Activated T-helper 2 cell treated with anti-CD3 and anti-CD28 coated beads, Interferon-gamma antibody, Interleukin-2, Interleukin-4, amounts not matched to agents 10 μg/mL and 5 μg/mL and 100 μg/mL, durations not matched to agents 14 hours and 24 hours and 36 hours (primary cell): ENCODE measurements at places on chromosomes 5 and 9.

DNA sequence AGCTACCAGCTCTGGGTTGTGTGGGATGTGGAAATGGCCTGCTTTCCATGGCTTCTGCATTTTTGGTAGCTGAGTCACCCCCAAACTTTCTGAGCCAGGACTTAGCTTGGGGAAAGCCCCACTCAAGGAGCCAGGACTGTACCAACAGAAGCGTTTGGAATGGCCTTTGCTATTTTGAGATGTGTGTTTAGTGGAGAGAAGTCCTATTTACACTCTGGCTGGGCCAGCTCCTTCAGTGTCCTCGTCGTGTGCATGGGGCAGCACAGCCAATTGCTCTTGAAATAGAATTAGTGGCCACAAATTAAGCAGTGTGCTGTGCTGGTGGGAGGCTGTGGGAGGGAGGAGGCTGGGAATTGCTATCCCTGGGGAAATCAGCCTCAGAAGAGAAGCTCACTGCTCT is 51.6 kb downstream of the ENTREP1 start:
- no peaks in the 10 kb centered on the region for H3K4me1 ChIP-seq
- DNase-seq, result no peak
- no peak overlapping the region for H3K4me3 ChIP-seq

- H3K36me3 ChIP-seq, result no peaks in the 10 kb centered on the region
- DNase-seq, result no peak
- H3K4me3 ChIP-seq, result no peak overlapping the region
- no peaks in the 10 kb centered on the region for H3K27me3 ChIP-seq
- H3K27ac ChIP-seq, result no peak overlapping the region
These were observed 6.9 kb upstream of the BOD1 start for GRCh38 chr5:173623296-173623771.

DNA sequence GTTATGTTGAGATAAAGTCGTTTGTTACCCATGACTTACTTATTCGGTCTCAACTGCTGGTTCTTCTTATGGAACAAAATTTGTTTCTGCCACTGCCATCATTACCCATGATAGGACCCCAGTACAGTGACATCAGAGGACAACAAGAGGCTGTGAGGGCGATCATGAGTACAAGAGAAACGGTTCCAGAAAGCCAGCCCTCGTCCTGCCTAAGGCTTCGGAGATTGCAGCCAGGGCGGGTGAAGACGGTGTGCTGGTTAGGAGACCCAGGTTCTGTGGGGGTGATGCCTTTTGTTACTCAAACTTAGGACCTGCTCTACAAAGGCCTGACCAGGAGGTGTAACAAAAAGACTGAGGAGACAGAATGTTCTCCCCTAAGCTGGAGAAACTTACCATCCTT is 10.9 kb downstream of the FYB1 start:
- no peaks in the 10 kb centered on the region for H3K27me3 ChIP-seq
- H3K27ac ChIP-seq, result peak overlapping the region; percentile 90
- DNase-seq, result no peak
- no peaks in the 10 kb centered on the region for H3K36me3 ChIP-seq

GRCh38 chr5:60060389-60060788 is 166.9 kb upstream of the PDE4D start:
- no peak for DNase-seq
- H3K36me3 ChIP-seq, result no peaks in the 10 kb centered on the region
- no peaks in the 10 kb centered on the region for H3K27me3 ChIP-seq

- H3K4me3 ChIP-seq, result no peak overlapping the region
- peaks cover 7% of the 10 kb centered on the region for H3K4me1 ChIP-seq
- no peaks in the 10 kb centered on the region for H3K36me3 ChIP-seq
- no peak overlapping the region for H3K27ac ChIP-seq
- peaks cover 14% of the 10 kb centered on the region for H3K27me3 ChIP-seq
- DNase-seq, result peak; percentile 50
These were observed 185.7 kb upstream of the IL12B start for GRCh38 chr5:159515909-159516415.

DNA sequence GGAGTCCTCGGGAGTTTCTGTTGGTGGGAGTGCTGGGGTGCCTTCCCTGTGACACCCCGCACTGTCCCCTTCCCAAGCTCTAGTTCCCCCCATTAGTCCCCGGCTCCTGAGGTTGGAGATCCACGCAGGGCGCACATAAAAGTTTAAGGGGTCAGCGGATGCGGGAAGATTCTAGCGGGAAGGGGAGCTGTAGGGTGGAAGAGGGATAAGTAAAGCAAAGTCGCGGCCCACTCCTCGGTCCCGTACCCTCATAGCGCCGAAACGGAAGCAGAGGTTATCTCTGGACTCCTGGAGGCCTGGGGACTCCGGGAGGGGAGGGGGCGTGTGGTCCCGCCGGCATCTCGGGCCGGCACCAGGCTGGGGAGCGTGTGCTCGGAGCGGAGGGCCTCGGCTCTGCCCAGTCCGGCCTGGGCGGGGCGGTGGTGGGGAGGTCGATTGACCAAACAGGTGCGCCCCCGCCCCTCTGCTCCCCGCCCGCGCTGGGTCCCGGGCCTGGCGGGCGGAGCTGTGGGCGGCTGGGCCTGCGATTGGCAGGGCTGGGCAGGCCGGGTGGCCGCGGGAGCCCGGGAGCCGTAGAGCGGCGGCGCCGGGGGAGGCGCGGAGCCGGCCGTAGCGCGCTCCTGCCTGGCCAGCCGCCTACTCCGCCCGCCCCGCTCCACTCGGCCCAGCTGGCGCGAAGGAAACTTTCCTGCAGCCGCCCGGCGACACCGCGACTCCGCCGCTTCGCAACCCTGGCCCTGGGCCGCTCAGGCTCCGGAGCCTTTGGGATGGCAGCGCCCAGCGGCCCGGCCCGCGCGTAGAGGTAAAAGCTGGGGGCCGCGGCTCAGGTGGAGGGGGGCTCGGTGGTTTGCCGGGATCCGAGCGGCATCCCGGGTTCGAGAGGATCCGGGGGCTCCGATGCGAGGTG is 52.2 kb upstream of the DAB2IP start:
- H3K4me3 ChIP-seq, result no peak overlapping the region
- peaks cover 47% of the 10 kb centered on the region for H3K27me3 ChIP-seq

- H3K4me3 ChIP-seq, result no peak overlapping the region
- H3K36me3 ChIP-seq, result no peaks in the 10 kb centered on the region
These were observed 98.6 kb upstream of the FER start for GRCh38 chr5:108649106-108649505.

- H3K27me3 ChIP-seq, result peaks cover 35% of the 10 kb centered on the region
- no peak for DNase-seq
- H3K4me3 ChIP-seq, result no peak within 1 kb of the TSS
- H3K36me3 ChIP-seq, result no peaks in the 10 kb centered on the region
These were observed at the start of gene PRSS3 for GRCh38 chr9:33795281-33795680. TSS of gene PRSS3 (plus strand) at chr9:33795561. CDS start at chr9:33795574, 13 bp downstream.

DNA sequence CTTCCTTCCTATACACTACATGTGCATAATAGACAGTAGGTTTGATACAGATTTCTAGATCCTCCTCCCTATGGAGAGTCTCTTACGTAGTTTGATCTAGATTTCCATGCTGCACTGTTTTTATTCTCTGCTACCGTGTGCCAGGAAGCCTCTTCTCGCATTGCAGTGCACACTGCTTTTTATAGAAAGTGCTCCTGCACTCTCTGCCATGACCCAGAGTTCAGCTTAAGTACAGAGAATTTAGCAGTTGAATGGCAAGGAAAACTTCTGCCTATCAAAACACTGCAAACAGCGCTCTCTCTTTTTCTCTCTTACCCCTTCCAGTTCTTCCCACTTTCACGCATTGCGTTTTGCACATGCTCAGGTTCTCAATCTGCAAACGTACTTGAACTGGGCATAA is 187.4 kb downstream of the ARHGAP26 start:
- H3K27me3 ChIP-seq, result no peaks in the 10 kb centered on the region
- H3K4me3 ChIP-seq, result no peak overlapping the region
- H3K4me1 ChIP-seq, result peaks cover 13% of the 10 kb centered on the region

- peak overlapping the region; percentile 63 for H3K27ac ChIP-seq
- peak overlapping the region; percentile 94 for H3K4me3 ChIP-seq
- H3K27me3 ChIP-seq, result no peaks in the 10 kb centered on the region
- H3K36me3 ChIP-seq, result peaks cover 35% of the 10 kb centered on the region
These were observed 417 bp downstream of the SRD5A1 start for GRCh38 chr5:6633469-6634245.

GRCh38 chr5:8756498-8757084 is 789.3 kb downstream of the SEMA5A start:
- DNase-seq, result no peak
- no peaks in the 10 kb centered on the region for H3K36me3 ChIP-seq
- no peak overlapping the region for H3K4me3 ChIP-seq
- H3K27me3 ChIP-seq, result no peaks in the 10 kb centered on the region
